ENCODE measurements at places on chromosomes 3 and 15.
A peak's percentile ranks its signal among the peaks of the same experiment; 100 is the strongest.

DNA sequence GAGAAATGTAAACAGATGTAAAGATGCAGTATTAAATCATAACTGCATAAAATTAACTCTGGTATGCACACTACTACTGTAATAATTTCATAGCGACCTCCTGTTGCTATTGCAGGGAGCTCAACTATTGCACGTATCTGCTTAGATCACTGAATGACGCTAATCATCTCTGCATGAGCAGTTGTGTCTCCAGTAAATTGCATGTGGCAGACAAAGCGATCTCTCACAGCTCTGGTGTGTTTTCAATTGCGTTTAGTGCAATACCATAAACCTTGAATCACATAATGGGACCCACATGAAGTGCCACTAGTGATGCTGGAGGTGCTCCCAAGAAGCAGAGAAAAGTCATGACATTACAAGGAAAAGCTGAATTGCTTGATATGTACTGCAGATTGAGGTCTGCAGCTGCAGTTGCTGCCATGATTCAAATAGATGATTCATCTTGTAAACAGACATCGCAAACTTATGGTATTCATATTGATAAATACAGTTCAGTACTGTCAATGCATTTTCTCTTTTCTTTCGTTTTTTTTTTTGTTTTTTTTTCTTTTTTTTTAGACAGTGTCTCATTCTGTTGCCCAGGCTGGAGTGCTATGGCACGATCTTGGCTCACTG is 30.2 kb upstream of the LCTL start:
- no peak for DNase-seq

- no peak for DNase-seq
These were observed 117.6 kb downstream of the SATB1 start for GRCh38 chr3:18307529-18307928.

GRCh38 chr3:76400141-76400540 is 614.8 kb upstream of the ZNF717 start:
- DNase-seq: no peak

DNA sequence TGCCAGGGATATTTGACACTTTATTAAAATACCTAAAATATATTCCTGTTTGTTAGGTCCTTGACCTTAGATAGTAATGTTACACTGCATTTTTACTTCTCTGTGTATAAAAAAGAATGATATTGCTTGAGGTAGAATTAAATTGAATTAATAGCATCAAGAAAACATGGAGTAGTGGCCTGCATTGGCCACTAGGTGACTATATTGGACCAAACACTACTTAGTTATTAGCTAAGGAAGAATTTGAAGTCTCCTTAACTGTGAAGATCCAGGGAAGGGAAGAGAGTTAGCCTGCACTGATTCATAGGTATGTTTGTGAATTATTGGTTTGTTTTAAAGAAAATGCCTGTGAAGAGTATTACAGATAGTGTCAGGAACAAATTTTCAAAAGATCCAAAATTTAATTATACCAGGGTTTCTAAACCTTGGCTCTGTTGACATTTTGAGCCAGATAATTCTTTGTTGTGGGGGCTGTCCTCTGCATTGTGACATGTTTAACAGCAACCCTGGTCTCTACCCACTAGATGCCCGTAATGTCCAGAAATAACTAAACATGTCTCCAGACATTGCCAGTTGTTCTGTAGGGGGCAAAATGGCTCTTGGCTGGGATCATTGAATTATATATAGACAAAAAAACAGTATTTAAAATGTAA is 103.6 kb upstream of the THSD4 start:
- peak; percentile 3 for DNase-seq

- DNase-seq: no peak
These were observed 3.4 kb downstream of the PLXNB1 start for GRCh38 chr3:48426401-48426909.

GRCh38 chr3:171314341-171314740 is 145.9 kb downstream of the TNIK start:
- DNase-seq: no peak

GRCh38 chr3:101730839-101731238 is 6.4 kb downstream of the CEP97 start:
- DNase-seq: no peak

DNA sequence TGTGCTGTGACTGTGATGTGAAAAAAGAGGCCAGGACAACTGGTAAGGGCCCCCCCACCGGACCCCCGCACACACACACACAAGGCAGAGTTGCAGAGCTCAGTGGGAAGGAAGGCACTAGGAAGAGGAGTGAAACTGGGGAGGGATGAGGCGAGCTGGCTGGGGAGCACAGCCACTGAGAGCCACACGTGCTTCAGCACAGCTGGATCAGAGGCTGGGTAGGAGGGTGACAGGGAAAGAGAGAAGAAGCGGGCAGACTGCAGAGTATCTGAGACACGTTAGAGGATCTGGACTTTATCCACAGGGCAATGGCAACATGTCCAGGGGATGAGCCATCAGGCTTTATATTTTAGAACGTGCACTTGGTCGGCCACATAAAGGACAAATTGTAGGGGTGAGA is 38.0 kb upstream of the TKT start:
- DNase-seq: no peak

GRCh38 chr3:73243740-73244139 is 182.3 kb downstream of the EBLN2 start:
- DNase-seq: no peak

GRCh38 chr3:127000119-127000518 is 17.2 kb downstream of the PLXNA1 start:
- no peak for DNase-seq

DNA sequence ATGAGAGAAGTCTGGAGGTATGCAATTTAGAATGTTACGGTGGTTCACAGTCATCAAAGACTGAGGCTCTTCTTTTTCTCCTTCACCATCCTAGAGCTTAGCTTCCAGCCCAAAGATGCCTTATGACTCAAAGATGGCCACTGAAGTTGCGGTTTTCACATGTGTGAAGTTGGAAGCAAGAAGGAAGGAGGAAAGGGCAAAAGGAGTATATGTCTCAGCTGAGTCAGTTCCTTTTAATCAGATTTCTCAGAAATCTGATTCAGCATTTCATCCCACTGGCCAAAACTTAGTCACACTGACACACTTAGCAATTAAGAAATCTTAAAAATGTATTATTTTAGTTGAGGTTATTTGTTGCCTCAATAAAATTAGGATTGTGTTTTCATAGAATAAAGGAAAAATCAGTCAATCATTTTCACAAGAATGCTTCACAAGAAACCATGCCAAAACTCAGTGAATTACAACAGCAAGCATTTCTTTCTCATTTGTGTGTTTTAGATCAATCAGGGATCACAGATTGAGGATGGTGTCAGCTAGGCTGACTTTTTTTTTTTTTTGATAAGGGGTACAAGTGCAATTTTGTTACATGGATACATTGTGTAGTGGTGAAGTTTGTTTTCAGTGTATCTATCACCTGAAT is 211.1 kb upstream of the GADL1 start:
- DNase-seq: no peak

- DNase-seq: no peak
These were observed 75.8 kb upstream of the MB21D2 start for GRCh38 chr3:192993411-192993810.

GRCh38 chr3:124336067-124336656 is 344.2 kb upstream of the ROPN1 start:
- DNase-seq: no peak

DNA sequence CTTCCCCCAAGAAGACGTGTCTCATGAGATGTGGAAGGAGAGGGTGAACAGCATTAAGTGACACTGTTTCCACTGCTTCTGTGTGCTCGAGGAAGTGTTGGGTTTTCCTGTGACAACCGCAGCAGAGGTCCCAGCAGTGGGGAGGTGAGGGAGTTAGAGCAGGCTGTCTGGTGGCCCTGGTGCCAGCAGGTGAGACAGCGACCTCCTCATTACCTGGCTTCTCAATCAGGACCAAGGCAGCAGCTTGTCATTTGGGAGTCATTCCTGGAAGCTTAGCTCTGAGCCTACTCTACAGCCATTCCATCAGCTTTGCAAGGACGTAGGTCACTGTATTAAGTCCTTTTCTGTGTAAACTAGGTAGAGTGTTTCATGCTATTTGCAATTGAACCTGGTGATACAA is 63.3 kb upstream of the RGMA start:
- no peak for DNase-seq

- no peak for DNase-seq
These were observed 40.9 kb upstream of the EPHB1 start for GRCh38 chr3:134753999-134754742.

DNA sequence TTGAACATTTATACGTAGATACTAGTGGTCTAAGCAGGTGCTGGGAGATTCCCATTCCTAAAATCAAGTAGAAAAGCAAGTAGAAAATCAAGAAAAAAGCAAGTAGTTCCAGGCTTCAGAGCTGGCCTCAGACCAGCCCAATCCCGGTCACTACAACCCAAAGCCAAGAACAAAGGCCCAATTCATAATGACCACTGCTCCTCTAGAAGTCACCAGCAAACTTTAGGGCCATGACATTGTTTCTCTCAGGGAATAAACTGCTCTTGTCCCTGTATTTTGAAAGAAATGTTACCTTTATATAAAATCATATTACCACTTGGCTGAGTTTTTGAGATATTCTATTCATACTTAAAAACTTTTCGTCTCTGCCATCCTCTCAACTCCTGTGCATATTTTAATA is 106.3 kb upstream of the IL12A start:
- DNase-seq: no peak

DNA sequence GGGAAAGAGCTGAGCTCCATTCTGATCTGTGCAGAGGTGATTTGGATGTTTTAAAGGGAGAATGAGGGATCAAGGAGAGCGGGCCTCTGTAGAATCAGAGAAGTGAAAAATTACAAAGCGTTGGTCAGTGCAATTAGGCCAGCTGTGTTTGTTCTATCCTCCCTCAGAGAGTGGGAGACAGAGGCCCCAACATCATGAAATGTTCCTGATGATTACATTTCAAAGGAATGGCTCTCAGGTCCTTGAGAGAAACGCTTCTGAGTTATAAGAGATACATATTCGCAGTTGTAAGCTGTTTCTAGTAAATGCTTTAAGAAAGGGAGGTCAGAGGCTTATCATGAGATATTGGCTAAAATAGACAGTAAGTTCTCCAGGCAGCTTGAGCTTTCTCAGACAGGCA is 15.7 kb upstream of the CAND2 start:
- DNase-seq: no peak

- no peak for DNase-seq
These were observed 12.9 kb downstream of the IQCH start for GRCh38 chr15:67267440-67267839.

- no peak for DNase-seq
These were observed 538.6 kb downstream of the NR2F2 start for GRCh38 chr15:96869122-96869521.

GRCh38 chr15:41494190-41494921 is 682 bp downstream of the ITPKA start:
- peak; percentile 73 for DNase-seq

DNA sequence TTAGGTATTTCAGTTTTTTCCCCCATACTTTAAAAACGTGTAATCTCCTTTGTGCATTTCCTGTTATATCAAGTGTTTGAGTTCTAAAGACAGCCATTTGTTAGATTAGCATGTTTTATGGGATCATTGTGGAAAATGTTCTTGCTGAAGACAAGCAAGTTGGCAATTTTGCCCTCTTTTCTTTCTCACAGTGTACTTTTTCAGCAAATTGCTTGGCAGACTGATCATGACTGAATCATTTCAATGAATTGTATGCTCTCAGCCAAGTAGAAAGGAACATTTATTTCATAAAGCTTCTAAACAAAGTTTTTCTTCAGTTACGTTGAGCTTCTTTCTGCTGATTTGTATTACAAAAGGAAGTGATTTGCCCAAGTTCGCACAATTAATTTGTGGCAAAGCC is 51.6 kb downstream of the ATG7 start:
- DNase-seq: no peak

DNA sequence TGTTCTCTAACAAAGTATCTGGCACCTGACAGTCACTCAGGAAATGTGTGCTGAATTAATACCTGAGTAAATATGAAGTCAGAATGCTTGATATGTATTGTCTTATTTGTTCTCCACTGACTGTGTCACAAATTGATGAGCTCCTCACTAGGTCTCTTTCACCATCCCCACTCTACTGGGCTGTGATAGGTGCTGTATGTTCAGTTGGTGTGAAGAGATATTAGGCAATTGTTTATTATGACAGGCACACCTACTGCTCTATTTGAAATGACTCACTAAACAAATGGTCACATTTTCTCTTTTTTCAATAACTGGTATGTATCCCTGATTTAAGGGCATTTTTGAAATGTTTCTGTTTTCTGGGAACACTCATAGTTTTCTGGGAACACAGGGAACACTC is 25.2 kb upstream of the CCDC39 start:
- DNase-seq: peak; percentile 2

Data from HepG2 (cell line).